ENCODE measurements at places on chromosomes 16 and 17. TPM values are rescaled to one million over a fixed set of nuclear protein-coding genes. Genes with fewer than 3 reads are reported as not detected.

Gene GPR139
- total RNA-seq: not detected

Gene KIAA0513
- total RNA-seq: 7.5 TPM

Gene CDRT15
- not detected for total RNA-seq

Gene KRTAP4-1
- not detected for total RNA-seq

All from endodermal cell (in vitro differentiated cells).